Stimulated activated CD8-positive, alpha-beta memory T cell treated with anti-CD3 and anti-CD28 coated beads, Interleukin-2, amount 100 ng/mL, for 48 hours (primary cell): ENCODE measurements at places on chromosomes 7 and 10.

DNA sequence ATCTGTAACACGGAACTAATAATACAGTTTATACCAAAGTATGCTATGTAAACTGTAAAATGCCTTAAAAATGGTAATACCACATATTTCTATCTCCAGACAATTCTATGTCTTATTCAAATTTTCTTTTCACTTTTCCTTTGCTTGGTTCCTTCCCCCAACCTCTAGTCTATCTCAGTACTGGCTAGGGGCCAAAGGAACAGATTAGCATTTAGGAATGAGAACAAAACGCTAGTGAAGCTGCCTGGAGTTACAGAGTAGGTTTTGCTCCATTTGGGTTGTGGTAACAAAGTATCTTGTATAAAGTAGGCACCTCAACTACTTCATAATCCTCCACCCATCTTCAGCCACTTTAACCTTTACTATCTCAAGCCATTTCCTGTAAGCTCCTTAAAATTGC lies 94.1 kb downstream of the HBP1 start:
- no peak for DNase-seq

- DNase-seq: no peak
Observed at GRCh38 chr10:130858626-130859025, 452.9 kb downstream of the TCERG1L start.

DNA sequence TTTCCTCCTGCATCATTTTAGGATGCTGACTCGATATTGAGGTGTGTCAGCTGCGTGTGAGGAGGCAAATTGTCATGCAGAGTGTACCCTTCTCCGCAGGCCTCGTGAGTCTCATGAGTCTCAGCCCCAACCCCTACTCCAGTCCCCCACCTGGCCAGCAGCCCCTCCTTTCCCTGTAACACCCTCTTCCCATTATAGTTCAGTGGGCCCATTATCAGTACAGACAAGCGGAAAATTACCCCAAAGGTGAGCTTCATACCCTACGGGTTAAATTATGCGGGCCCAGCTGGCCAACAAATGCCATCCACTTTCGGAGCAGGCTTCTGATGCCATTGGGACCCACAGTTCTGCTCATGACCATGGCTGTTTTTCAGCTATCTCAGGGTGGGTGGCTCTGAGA lies 25.2 kb downstream of the SFTPD start:
- no peak for DNase-seq

DNA sequence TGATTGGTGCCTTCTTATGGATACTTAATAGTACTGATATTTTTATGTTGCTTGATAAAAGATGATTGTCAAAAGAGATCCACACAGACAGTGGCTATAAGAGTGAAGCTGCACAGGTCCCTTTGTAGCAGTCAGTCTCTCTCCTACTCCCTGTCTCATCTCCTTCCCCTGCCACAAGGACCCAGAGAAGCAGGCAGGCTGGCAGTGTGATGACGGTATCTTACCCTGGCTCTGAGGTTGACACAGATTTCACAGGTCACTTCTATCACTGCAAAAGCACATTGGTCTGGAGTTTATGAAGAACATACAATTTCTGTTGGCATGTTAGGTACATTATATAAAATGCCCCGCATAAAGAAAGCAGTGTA lies 64.4 kb upstream of the AHR start:
- no peak for DNase-seq
